ENCODE measurements at places on chromosomes 5 and 9.

- no peak for DNase-seq
Observed at GRCh38 chr9:133732639-133733408, 5.3 kb downstream of the SARDH start.

- no peak for DNase-seq
Observed at GRCh38 chr5:130526708-130527107, 622.4 kb downstream of the CHSY3 start.

- DNase-seq = no peak
Observed at GRCh38 chr5:13536933-13537332, 407.6 kb downstream of the DNAH5 start.

GRCh38 chr5:58077966-58078365, 381.9 kb downstream of the PLK2 start:
- DNase-seq = no peak

- DNase-seq = no peak
Observed at GRCh38 chr5:72917371-72917776, 38.5 kb upstream of the FCHO2 start.

- DNase-seq = peak; percentile 29
Observed at GRCh38 chr5:28542987-28543386, 1504.6 kb upstream of the CDH9 start.

DNA sequence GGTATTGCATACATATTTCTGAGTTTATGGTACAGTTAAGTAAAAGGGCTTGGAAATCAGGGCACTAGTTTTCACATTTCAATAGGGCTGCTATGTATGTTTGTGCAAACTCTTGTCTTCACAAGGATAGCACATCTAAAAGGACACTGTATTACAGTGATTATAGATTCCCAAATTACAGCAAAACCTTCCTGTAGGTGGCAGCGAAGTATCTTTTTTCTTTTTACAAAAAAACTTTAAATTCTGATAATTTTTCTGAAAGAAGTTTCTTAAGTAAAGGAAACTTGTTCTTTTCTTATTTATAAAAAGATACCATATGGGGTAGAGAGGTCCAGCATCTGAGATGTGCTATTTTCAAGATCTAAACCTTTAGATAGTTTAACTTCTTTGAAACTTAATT, 337.8 kb downstream of the PTPRD start:
- no peak for DNase-seq

DNA sequence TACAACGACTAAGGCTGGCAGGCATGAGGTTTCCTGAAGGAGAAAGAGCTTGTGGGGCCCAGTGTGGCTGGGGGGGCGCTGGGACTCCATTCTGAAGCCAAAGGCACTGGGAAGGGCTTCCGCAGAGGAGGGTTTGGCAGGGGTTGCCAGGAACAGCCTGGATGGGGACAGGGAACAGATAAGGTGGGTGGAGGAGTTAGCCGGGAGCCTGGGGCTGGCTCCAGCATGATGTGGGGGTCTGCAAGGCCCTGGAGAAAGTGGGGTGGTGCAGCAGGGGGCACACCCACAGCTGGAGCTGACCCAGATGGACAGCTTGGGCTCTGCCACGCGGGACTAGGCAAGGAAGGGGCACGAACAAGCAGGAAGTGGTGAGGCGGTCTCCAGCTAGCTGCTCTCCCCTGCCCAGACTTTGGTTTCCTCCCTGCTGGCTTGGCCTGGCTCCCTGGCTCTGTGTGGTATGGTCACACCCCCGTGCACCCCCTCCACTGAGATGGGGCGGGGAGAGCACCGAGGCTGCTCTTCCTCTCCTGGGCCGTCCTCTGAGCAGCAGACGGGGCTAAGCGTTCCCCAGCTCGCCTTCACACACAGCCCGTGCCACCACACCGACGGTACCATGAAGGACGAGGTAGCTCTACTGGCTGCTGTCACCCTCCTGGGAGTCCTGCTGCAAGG, at the start of gene LTC4S:
LTC4S (plus strand) TSS at position 519 of the 672 bp plus-strand sequence; CDS start at position 614, 95 bp downstream.
- peak; percentile 95 for DNase-seq

GRCh38 chr9:2208991-2209390, 193.8 kb downstream of the SMARCA2 start:
- DNase-seq = peak; percentile 86

DNA sequence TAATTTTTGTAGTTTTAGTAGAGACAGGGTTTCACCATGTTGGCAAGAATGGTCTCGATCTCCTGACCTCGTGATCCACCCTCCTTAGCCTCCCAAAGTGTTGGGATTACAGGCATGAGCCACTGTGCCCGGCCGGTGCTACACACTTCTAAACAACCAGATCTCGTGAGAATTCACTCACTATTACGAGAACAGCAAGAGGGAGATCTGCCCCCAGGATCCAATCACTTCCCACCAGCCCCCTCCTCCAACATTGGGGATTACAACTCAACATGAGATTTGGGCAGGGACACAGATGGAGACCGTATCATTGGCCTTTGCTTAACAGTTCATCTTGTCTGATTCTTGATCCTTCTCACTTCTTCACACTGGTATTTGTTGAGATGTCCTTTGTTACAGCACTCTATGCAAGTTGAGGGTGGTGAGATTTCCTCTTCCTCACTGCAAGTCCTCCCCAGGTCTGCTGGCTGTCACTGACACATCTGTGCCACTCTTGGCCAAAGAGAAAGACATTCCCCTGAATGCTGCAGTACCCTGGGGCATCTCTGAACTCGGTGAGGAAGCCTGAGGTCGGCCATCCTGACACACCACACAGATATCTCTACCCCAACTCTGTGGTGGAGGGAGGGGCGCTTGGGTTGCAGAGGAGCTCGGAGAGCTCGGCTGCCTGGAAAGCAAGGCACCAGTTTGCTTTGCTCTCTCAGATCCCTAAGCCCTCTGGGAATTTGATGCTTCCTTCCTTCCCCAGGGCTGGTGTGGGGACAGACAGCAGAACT, 4.2 kb upstream of the SUB1 start:
- no peak for DNase-seq

- DNase-seq = no peak
Observed at GRCh38 chr9:121929893-121930875, 162.9 kb downstream of the TTLL11 start.

DNA sequence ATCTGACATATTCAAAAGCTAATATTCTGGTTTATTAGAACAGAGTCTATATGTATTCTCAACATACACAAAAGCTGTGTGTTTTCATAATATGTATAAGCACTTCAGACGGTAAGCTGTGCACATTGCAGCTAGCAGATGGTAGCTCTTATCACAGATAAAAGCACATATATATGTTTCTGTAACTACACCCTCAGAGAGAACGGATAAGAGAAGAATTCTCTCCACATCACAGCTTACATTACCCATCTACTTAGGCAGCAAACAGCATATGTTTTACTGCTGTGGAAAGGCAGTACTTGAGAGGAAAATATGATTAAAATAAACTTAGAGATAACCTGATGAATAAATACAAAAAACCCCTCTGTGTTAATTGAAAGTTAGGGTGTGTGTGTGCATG, 450.9 kb upstream of the ZNF608 start:
- no peak for DNase-seq

- DNase-seq = no peak
Observed at GRCh38 chr9:9874270-9874669, 738.5 kb downstream of the PTPRD start.

DNA sequence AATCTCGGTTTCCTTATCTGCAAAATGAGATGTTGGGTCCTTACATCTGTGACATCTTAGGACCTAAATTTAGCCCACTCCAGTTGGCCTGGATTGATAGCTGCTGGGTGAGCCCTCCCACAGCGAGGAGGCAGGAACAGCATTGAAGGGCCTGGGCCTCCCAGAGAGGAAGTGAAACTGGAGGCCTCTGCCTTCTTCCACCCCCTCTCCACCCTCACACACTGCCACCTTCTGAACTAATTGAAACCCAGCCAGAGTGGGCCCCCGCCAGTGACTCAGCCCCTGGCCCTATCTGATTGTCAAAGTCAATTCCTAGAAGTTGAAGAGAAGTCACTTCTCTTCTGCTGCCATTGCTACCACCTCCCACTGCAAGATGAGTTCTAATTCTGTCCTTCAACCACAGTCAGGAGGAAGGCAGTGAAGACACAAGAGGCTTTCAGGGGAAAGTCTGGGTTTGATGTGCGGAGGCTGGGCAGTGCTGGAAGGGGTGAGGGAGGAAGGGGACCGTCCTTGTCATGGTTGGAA, 55.2 kb upstream of the NEK6 start:
- DNase-seq = peak; percentile 100

GRCh38 chr9:138028596-138028995, 151.0 kb downstream of the CACNA1B start:
- no peak for DNase-seq

- DNase-seq = no peak
Observed at GRCh38 chr5:9062873-9063272, 483.0 kb downstream of the SEMA5A start.

GRCh38 chr9:98606730-98607129, 102.0 kb downstream of the GABBR2 start:
- no peak for DNase-seq

DNA sequence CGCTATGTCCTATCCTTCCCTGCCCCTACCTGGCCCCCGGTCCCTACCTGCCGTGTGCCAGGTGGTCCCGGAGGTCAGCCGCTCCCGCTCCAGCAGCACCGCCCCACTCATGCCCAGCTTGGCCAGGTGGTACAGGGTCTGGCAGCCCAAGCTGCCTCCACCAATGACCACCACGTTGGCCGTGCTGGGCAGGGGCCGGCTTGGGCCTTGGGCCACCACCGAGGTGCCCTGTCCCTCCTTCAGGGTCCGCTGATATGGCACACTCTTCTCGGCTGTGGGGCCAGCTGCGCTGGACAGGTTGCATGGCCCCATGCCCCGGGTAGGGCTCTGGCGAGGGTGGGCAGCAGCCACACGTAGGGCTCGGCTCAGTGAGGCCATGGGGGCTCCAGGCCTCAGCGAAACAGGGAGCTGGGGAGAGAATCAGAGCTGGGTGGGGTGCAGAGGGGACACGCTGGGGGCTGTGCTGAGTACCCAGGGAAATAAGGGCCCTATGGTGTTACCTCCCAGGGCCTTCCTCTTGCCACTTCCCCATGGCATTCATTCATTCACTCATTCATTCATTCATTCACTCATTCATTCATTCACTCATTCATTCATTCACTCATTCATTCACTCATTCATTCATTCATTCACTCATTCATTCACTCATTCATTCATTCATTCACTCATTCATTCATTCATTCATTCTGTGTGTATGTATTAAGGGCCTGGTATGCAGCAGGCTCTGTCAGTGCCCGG, 4.2 kb downstream of the SARDH start:
- DNase-seq = no peak

DNA sequence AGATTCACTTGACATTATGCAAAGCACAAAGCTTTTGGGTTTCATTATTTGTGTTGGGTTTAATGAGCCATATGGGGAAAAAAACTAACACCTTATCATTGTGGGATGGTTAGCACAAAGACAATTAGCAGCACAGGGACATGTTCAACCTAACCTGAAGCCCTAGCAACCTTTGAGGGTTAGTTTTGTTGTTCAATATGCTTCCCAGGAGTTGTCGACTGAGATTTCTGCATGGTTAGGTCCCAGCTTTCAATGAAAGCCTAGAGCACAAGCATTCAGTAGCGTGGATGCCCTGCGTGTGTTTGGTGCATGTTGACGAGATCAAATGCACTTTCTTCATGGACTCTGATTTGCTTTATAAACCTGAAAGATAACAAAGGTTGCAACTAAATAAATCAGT, 565.2 kb upstream of the TLE4 start:
- DNase-seq = no peak

DNA sequence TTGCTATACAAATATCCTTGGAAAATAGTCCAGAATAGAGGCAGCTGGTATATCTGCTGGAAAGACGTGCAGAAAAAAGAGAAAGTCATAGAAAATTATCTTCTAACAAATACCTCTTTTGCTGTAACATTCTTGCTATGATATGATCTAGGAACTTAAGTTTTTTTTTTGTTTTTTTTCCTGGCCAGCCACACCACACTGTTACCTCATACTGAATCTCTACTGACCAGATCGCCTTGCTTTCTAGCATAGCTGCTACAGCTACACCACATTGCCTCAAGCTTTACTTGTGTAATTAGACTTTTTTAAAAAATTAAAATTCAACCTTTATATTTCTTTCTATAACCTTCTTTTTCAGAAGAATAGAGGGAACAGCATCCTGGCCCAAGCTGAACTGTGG, 142.2 kb upstream of the PRLR start:
- no peak for DNase-seq

- no peak for DNase-seq
Observed at GRCh38 chr9:134136996-134137299, 1.1 kb downstream of the WDR5 start.

GRCh38 chr5:58099257-58099656, 360.6 kb downstream of the PLK2 start:
- no peak for DNase-seq

- no peak for DNase-seq
Observed at GRCh38 chr9:19223724-19224123, 6.8 kb upstream of the DENND4C start.

DNA sequence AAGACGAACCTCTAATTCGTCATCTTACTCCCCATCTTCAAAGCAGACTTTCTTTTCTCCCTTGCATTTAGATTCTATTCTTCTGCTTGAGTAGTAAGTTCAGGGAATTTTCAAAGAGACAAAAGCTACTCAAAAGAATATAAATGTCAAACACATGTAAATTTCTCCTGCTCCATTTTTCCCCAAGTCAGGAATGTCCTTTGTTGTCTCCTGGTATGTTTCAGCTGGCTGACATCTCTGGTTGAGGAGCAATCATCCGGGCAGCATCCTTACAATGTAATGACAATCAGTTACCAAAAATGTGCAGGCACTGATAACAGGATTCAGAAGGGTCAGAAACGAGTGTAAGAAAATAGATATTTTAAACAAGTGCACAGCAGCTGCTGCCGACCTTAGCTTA, 47.6 kb upstream of the PPP1R2B start:
- no peak for DNase-seq
